ENCODE measurements at places on chromosomes 7 and 10. TPM values are rescaled to one million over a fixed set of nuclear protein-coding genes. Genes with fewer than 3 reads are reported as not detected.

GRCh38 chr7:115145512-115145911 is 223.6 kb downstream of the MDFIC start:
- no peak for DNase-seq

DNA sequence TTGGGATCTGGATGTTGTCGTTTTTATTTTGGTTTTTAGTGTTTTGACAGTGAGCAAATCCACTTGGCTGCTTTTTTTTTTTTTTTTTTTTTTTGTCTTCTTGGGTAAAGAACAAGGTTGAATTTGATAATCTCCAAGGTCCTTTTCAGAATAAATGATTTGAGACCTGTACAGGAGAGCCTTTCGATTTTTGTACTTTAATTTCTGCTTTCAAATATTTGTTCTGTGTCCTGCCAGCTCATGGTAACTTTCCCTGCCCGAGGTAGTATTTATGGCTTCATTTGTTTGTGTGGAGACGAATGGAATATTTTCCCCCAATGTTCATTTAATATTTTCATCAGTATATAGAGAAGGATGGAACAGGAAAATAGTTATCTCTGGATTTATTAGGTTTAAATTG is 19.9 kb downstream of the WAC start:
- no peak for DNase-seq

DNA sequence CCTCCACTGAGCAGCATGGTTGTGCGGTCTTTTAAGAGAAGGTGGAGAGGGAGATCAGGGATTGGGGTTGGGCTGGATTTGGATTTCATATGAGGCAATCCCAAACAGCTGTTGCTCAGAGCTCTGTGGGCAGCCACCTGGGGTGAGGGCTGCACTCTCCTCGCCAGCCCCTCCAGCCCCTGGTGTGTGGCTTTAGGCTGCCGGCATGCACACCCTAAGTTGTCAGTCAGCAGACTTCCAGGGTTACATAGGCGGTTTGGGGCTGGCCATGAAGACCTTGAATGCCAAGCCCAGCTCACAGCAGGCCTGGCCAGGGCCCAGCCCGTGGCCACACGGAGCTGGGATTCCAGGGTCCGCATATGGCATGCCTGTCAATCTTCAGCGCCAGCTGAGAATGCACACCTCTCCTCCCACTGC is 54.8 kb downstream of the ZMIZ1 start:
- no peak for DNase-seq

The KNDC1 gene
- 0.09 TPM for total RNA-seq

DNA sequence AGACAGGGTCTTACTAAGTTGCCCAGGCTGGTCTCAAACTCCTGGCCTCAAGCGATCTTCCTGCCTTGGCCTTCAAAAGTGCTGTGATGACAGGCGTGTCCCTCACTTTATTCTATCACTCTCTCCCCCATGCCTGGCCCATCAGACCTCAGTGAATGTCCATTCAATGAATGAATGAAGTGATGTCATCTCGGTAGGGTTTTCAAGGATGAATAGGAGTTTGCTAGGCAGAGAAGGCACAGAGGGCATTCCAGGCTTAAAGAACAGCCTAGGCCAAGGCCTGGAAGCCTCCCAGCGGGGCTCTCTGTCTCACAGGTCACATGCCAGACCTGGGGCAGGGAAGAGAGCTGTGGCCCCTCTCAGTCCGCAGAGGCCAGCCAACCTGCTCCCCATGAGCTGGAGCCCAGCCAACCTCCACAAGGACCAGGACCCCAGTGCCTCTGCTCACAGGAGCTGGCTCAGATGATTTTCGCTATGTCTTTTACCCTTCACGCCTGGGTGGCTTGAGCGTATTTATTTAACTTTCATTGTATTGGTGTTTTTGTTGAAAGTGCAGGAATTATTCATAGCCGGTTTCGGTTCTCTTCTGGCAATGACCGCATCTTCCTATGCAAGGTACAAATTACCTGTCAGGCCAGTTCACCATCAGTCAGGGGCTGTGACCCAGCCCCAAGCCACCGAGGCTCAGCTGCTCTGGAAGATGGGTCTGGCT is 11.8 kb upstream of the TNRC18 start:
- no peak for DNase-seq

The ZP3 gene
- total RNA-seq: 20.2 TPM

- no peak for DNase-seq
Measured at GRCh38 chr10:97388152-97388551, 13.0 kb downstream of the RRP12 start.

- DNase-seq: no peak
Measured at GRCh38 chr10:71077143-71077581, 135.2 kb upstream of the UNC5B start.

DNA sequence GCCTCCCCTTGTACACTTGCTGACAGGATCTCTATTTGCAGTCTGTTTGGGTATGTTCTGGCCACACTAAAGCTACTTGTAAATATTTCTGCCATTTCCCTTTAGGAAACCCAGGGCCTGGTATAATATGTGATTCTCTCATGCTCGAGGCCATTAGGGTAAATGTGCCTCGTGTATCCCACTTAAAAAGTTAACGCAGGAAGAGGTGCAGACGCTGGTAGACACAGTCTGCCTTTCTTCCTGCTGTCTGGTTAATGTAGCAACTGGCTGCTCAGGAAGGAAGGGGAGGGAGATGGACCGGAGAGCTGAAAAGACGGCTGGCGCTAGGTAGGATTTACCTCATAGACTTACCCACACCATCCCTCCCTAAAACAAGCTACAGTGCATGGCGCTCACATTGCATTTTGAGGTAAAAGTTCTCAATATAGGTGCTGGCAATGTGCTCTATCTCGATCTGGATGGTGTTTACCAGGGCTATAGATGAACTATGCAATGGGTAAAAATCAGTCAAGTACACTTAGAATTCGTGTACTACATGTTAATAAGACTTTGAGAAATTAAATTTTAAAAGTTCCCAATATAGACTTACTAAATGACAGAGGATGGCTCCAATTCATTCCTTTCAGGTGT is 125.9 kb downstream of the JAZF1 start:
- no peak for DNase-seq

DNA sequence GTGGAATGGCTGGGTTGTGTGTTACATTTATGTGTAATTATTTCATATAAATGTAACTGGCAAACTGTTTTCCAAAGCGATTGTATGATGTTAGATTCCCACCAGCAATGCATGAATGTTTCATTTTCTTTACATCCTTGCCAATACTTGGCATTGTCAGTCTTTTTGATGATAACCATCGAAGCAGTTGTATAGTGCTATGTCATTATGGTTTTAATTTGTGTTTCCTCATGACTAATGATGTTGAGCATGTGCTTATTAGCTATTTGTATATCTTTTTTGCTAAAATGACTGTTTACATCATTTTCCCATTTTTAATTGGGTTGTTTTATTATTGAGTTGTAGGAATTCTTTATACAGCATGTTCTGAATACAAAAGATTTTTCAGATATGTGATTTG is 22.3 kb downstream of the AHCYL2 start:
- no peak for DNase-seq

GRCh38 chr10:35933940-35934641 is 292.0 kb upstream of the FZD8 start:
- DNase-seq: no peak

DNA sequence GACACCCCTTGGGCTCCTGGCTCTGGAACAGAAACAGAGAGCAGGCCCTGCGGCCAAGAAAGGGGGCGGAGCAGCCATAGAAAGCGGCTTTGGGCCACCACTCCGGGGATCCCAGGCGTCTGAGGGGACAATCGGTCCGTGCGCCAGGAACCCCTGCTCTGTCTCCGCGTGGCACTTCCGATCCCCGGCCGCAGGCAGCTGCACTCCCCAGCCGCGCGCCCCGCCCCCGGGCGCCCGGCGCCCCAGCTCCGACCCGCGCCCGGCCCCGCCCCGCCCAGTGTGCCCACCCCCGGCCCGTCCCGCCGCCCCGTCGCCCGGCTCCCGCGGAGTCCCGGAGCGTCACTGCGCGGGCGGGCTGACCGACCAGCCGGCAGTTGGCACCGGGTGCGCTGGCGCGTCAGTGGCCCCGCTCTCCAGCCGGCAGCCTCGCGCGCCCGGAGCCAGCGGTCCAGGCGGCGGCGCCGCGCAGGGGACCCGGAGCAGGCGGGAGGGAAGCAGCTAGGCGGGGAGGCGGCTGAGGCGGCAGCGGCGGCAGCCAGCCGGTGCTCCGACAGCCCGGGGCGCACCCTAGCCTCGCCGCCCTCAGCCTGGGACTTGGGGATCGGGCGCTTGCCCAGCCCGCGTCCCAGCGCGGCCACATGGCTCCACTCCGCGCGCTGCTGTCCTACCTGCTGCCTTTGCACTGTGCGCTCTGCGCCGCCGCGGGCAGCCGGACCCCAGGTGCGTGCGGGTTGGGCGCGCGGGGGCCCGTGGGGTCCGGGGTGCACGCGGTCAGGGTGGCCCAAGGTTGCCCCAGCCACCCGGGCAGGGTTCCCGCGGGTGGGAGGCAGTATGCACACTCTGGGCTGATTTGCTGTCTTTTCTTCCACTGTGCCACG is at the start of gene ADAMTS14:
TSS of gene ADAMTS14 (plus strand) at position 342 of the 878 bp plus-strand sequence. CDS start at position 639, 297 bp downstream.
- DNase-seq: no peak

DNA sequence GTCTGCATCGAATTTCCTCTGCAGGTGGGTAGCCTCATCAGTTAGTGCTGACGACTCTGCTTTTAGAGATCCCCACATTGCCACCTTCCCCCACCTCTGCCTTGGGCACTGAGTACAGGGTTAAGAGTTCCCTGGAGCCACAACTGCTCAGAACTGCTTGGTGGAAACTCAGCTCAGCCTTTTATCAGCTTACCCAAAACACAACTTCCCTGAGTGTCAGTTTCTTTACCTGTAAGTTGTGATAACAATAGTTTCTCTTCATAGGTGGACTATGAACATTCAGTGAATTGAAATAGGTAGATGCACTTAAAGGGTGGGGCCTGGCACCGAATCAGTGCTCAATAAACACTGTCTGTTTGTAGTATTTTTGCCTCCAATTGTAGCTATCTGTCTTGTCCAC is 11.3 kb downstream of the ASB13 start:
- DNase-seq: no peak

DNA sequence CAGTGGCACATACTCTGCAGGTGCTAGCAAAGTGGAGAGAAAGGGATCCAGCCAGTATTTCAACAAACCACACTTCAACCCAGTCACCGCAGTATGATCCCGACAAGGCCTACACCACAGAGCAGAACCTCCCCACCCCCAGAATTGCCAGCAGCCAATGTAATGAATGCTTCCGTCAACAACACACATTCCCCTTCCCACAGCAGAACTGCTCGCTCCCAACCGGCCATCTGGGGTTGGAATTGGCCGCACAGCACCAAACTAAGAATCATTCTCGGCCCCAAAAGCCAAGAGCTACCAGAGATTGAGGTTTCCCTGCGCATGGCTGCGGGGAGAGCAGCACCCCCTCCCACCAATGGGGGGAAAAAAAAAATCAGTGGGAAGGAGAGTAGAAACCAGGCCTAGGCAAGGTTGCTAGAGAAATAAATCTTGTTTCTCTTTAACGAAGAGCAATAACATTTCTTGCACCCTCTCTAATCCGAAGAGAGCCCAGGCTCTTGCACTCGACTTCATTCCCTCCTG is 1.1 kb downstream of the WASL start:
- no peak for DNase-seq

The SNX10 gene
- 18.3 TPM for total RNA-seq

GRCh38 chr10:99537989-99538917 is 5.5 kb downstream of the NKX2-3 start:
- DNase-seq: no peak

DNA sequence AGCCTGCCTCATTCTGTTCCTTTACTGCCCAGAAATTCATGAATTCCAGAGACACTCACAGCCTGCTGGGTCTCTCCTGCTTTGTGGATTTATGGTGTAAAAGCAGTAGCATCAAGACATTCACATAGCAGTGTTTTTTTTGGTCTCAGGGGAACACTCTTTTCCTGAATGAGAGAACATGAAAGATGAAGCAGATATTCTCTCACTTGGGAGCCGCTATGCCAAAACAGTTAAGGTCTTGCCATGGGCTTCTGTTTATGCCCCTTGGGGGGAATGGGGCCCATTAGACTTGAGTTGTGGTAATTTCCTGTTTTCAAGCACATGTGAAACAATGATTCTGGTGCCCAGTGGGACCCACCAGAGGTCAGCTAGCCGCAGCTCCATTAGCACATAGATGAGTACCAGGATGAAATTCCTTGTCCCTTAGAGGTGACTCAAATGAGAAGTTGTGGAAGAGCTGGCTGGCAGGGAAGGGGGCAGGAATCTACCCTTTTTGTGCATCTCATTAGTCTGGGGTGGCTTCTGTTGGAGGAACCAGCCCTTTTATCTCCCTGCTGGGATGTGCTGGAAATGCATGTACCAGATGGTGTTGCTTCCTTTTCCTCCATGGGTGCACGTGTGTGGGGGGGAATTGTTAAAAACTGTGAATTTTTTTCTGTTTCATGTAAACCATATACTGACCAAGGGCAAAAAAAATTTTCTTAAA is 13.3 kb downstream of the BMPER start:
- peak; percentile 26 for DNase-seq

GRCh38 chr7:30278849-30279652 is 5.3 kb upstream of the ZNRF2 start:
- DNase-seq: no peak

DNA sequence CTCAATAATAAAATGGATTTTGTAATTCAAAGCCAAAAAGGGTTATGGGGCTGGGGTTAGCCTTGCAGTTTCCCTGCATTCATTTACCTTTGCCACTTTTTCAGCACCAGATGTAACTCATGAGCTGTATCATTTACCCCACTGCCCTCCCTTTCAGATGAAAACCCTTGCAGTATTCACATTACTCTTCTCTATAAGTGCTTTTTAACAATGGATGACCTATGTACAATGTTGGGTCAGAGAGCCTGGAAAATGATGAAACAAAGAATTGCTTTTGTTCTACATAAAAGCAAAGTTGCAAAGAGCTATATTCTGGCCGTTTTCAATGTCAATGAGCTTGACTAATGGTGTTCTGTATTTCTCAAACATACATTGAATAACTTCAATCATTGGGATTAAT is 189.7 kb downstream of the TMEM26 start:
- DNase-seq: no peak
